ENCODE measurements at places on chromosomes 3 and 15.

- no peak for DNase-seq
Measured at GRCh38 chr15:67977414-67978089, 76.6 kb upstream of the PIAS1 start.

DNA sequence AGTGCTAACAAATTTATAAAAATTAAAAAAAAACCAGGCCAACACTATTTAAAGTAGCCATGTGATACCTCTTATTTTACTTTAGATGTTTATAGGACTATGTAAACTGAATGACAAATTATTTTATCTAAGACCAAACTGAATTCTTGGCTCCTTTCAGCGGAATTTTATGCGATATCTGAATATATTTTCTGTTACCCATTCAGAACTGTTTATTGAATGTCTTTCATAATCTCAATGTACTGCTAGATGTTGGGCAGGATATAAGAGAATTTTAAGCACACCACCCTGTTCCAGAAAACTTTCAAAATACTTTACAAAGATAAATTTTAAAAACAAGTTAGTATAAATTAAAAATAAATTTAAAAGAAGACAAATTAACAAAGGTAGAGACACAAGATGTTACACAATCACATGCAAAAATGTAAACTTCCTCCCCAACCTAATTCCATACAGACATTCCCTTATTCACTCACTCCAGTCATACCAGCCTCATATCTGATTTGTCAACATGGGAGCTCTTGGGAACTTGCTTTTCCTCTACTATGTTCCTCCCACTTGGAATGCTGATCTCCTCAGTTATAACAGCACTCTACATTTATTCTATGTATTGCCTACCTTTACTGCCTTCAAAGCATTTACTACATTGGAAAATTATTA lies 154.6 kb upstream of the MBNL1 start:
- no peak for DNase-seq

DNA sequence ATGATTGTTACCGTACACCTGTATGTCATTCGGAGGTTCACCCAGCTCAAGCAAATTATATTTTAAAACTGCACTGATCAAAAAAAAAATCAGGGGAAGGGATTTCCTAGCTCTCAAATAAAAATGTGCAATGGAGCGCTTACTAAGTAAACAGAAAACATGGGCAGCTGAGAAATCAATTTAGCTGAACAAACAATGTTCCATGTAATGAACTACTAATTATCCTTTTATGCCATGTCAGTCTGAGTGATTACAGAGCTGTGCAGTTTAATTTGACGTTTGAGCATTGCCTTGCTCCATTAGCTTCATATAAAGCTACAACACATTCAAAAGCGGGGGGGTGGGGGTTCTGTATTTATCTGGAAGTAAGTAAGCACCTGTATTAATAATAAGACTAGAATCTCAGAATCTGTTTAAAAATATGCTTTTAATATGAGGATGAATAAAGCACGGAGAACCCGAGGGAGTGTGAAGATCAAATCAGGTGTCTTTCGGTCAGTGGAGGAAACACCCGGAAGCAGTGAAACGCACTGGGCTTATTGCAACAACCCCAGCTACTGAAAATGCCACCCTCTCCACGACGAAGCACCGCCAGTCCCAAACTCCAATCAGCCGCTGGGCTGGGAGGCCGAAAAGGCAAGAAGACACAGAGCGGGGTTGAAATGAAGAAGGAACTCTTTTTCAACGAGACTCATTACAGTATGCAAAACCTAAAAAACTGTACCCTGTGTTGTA lies 196.5 kb upstream of the ATP11B start:
- DNase-seq = no peak

DNA sequence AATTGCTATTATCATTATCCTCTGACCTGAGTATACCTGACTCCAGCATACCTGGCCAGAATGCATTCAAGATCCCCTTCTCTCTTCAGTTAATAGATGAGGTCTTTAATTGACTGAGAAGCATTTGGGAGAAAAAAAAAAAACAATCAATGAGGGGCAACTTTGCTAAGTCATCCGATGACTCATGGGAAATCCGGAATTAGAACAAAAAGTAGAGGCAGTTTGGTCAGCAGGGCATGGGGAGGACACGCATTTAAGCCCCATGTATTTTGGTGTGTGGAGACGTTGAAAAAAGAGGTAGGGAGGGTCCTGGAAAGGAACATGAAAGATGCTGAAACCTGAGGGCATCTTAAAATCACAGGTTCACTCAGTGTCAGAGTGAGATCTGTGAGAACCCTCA lies 256.2 kb downstream of the RORA start:
- peak; percentile 46 for DNase-seq

DNA sequence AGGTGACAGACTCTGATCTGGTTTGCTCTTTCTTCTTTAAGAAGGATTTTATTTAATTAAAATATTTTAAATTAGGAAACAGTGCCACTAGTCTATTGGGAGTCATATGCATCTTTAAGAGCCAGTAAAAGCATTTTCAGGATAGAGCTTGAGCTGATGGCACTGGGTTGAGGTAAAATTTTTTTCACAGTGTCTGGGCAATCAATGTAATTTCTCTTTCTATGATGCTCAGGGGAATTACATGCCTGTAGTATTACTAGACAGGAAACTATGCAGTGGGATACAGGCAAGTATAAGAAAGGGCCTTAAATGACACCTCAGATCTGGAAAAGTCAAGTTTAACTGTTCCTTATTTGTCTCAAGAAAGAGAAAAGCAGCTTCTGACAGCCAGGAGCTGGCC lies 76.4 kb downstream of the GAP43 start:
- no peak for DNase-seq

DNA sequence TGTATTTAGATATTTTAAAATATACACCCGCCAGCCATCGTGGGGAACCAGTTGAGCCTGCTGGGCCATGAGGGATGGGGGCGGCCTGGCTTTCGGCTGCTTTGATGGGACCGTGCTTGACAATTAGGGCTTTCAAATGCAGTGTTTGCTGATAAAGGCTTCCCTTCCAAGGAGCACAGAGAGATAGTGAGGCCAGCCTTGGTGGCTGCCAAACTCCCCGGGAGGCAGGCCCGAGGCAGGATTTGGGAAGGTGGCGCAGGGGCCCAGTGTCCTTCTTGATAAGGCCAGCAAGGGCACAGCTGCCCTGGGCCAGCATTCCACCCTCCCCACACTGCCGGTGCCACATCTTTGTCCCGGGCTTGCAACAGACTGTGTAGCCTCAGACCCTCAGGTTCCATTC lies 75.6 kb downstream of the LINGO1 start:
- DNase-seq = no peak

DNA sequence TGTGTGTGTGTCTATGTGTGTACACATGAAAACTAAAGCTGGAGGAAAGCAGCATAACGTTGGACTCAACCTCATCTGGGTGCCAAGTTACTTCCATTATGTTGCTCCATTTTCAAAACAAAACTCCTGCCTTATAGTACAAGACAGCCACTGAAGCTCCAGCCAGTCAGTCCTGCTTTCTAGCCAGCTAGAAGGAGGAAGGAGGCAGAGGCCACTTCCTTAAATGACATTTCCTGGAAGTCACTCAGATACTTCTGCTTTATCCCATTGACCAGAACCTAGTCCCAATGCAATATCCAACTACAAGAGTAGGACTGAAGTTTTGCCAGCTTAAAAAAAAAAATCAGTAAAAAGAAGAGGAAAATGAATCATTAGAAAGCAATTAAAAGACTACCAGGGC lies 31.7 kb downstream of the CADPS start:
- no peak for DNase-seq

GRCh38 chr3:71955240-71956068 lies 170.5 kb upstream of the PROK2 start:
- DNase-seq = peak; percentile 46

DNA sequence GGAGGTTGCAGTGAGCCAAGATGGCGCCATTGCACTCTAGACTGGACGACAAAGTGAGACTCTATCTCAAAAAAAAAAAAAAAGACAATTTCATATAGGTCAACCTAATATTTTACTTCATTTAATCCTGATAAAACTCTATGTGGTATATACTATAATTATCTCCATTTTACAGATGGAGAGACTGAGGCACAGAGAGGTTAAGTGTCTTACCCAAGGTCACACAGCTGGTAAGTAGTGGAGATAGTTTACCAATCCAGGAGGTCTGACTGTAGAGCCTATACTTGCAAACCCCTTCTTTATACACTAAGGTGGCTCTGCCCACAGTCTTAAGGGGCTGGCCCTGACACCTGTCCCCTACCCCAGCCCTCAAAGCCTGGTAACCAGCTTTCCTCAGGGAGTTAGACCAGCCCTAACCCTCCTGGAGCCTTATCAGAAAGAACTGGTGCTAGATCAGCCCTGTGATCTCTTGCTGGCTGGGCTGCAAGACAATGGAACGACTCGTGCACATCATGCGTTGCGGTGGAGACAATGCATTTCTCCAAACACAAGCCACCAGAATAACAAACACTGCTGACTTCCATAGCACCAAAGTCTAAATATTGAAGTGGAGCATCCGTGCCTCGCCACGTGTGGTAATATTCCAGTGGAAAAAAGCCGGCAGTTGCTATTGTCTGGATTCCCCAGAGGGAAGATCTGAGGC lies 60.0 kb upstream of the SMAD3 start:
- DNase-seq = no peak

GRCh38 chr3:148882288-148882687 lies 17.2 kb downstream of the CPA3 start:
- DNase-seq = no peak

GRCh38 chr15:37016231-37016630 lies 84.1 kb downstream of the MEIS2 start:
- no peak for DNase-seq

- DNase-seq = no peak
Measured at GRCh38 chr15:70602834-70603560, 160.4 kb downstream of the UACA start.

- DNase-seq = no peak
Measured at GRCh38 chr3:5185093-5185673, 2.3 kb upstream of the EDEM1 start.

- no peak for DNase-seq
Measured at GRCh38 chr3:10988001-10988665, 4.4 kb upstream of the SLC6A1 start.

- no peak for DNase-seq
Measured at GRCh38 chr15:91603384-91604080, 250.0 kb upstream of the SLCO3A1 start.

DNA sequence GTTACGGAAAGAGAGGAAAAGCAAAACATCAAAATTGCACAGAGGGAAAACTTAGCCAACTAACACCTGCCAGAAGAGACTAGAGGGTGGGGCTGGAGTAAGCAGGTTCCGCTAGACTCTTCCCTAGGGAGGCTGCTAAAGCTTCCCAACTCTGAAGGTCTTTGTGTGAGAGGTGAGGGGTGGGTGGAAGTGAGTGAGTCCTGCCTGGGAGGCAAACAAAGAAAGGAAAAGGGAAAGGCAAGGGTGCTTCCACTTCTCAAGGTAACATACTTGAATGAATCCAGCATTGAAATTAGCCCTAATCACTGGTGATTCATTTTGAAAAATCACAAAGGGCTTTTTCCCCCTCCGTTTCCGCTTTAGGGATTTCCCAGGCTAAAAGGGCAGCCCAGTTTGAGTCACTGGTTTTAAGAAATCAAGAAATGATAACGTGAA lies 220.5 kb upstream of the ADAMTS9 start:
- DNase-seq = no peak

GRCh38 chr3:126487151-126487771 lies 11.6 kb upstream of the ZXDC start:
- no peak for DNase-seq

- no peak for DNase-seq
Measured at GRCh38 chr15:29106116-29106515, 163.5 kb downstream of the NSMCE3 start.

GRCh38 chr3:56137415-56137814 lies 330.9 kb downstream of the ERC2 start:
- no peak for DNase-seq

DNA sequence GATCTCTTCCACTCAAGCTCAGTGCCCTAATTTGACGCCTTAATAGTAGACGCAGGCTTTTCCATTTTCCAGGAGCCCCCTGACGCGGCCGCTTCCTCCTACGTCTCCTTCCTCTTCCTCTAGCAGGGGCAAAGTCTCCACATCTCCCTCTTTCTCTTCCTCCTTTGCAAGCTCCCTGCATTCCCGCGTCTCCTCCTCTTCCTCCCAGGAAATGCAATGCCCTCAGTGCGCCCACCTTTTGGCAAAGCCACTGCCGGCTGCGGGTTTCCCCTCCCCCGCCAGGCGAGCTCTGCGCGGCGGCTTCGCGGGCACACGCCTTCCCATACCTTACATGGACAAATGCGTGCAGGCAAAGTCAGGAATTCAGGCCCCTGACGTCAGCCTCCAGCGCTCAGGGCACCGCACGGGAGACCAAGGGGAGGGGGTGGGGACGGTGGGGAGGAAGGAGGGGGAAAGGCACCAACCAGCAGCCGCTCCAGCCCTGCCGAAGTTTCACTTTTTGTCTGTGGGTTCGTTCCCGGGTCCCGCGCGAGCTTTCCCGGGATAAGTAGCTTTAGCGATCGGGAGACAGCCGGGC lies 432 bp upstream of the LPP start:
- DNase-seq = peak; percentile 70

DNA sequence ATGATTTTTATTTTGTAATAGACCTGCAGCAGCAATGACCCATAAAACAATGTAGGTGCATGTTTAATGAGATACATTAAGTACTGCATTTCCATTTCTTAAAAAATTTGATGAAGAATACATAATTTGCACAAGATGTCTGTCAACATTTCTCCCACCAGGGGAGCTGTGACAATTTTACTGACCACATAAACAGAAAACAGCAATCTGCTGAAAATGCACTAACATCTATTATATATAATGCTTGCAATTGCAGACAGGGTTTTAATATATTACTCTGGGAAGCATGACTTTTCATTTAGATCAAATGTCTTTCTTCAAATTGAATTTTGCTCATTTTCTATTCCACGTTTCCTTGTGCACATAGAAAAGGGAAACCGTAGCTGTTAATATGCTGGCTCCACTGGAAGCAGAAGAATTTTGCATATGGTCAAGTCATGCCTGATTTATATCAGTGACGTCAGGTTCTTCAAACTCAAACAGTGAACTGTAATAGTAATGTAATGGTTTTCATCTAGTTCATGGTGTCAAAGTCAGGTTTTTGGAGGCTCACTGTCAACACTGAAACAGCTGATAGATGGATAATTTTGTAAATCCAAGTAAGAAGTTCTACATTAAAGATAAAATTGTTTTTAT lies 79.8 kb upstream of the IGF1R start:
- DNase-seq = no peak
